ENCODE measurements at places on chromosomes 5 and 9. TPM values are rescaled to one million over a fixed set of nuclear protein-coding genes. Genes with fewer than 3 reads are reported as not detected.

DNA sequence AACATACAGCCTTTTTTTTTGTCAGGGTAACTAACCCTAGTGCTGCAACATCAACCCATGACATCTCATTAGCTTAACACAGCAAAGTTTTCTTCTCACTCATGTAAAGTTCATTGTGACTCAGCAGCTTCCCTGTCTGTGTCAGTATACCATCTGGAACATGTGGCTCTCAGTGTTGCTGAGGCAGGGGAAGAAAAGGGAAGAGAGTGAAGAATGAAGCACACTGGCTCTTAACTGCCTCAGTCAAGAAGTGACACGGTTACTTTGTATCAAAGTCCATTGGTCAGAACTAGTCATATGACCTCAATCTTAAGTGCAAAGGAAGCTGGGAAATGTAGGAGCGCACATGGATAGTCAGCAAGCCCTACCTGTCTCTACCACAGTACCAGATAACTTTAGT is 185.0 kb upstream of the ELL2 start:
- no peak for DNase-seq

DNA sequence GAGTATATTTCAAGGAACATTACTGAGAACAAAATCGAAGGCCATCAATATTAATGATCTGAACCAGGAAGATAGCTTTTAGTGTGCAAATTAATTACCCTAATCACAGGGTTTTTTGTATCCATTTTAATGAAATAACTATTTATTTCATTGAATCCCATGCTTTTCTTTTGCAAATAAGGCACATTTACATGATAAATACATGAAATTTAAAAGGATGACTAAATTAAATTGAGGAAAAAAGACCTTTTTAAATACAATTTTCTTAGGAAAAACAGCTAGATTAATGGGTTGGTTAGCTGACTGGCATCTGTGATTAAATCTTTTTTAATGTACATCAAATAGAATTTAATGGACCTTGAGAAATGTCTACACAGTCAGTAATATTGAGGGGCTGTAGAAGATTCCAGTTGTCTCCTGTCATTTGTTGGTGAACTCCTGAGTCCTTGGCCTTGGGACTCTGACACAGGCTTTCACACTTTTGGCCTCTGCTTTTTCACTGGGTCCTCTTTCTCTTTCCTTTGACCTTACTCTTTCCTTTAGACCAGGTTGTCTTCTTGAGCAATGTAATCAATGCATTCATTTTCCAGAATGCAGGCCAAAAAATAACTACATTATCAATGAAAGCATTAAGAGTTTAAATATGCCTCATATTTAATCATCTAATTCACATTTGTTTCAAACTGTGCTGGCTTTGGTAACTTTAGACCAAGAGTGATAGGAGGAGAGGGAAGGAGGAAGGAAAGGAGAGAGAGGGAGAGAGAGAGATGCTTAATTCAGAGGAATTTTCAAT is 511.5 kb downstream of the ZNF608 start:
- no peak for DNase-seq

GRCh38 chr5:116778032-116778431 is 203.4 kb upstream of the SEMA6A start:
- DNase-seq, result no peak

PCDHGC3 gene
- total RNA-seq, result 30.0 TPM

PCDHB4 gene
- total RNA-seq, result 2.8 TPM

All from right cardiac atrium (tissue), 5 donors.